ENCODE measurements at places on chromosomes 11 and 22.

DNA sequence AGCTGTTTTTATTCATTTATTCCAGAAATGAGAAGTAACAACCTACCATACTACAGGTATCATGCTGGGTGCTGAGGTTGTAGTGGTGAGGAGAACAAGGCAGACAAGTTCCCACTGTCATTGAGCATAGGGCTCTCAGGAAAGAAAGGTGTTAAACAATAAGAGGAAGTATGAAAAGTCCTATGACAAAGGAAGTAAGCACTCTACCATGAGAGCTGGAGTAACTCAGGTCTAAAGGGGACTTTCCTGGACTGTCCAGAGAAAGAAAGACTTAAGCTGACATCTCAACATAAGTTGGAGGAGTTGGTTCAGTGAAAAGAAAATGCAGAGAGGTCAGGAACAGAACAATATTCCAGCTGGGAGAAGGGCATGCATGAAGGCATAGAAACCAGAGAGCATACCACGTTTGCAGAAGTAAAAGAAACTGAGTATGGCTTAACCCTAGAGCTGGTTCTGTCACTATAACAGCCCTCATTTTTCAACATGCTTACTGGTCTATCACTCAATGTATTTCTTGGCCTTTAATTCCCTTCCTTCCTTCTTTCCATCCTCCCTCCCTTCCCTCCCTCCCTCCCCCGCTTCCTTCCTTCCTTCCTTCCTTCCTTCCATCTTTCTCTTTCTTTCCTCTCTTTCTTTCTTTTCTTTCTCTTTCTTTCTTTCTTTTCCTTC is 137.8 kb upstream of the BDNF start:
- DNase-seq, result no peak

DNA sequence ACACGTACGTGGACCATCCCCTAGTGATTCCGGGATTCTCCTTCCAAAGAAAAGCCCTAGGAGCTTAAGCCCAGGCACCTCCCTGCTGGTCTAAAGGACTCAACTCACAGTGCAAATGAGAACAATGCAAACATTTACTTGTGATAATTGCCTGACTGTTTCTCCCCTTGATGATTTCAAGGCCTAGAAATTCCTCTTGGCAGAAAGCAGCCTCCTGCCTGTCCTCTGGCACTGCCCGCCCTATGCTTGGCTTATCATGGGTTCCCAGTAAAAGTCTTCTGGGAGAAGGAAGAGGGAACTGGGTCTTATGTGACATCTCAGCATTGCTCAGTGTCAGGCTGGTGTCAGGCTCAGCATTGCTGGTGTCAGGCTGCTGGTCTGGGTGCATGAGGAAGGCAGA is 351.8 kb downstream of the SHANK2 start:
- DNase-seq, result no peak

DNA sequence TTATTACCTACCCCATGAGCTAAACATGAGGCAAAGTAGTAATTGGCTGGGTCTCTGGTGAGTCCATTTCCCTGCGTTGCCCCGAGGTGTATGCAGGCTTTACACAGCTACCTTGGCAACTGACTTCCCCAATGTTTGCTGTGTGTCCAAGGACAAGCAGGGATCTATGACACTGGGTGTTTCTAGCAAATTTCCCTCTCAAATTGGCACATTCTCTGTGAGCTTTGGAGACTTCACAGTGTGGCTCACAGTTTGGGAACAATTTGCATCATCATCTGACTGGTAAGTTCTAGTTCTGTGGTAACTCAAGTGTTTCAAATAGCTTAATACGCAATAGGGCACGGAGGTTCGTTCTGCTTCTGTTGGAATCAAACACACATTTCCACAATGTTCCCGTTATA is 12.5 kb downstream of the NNMT start:
- DNase-seq, result no peak

- no peak for DNase-seq
Observed at GRCh38 chr11:121497176-121497998, 44.6 kb upstream of the SORL1-AS1 start.

DNA sequence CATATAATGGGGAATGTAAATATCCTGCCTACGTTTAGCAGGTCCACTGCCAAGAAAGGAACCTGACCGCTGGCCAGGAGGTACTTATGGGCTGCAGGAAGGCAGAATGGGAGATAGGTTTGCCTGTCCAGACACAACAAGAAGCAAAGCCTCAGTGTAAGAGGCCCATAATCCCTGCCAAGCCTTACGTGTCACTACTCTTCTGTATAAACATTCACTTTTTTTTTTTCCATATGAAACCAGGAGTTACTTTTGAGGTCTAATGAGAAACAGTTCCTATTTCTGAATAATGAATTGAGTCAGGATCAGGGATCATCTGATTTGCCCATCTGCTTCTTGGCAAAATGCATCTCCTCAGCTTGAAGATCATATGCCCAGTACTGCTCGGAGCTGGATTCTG is 230.2 kb downstream of the NTM start:
- DNase-seq, result no peak

DNA sequence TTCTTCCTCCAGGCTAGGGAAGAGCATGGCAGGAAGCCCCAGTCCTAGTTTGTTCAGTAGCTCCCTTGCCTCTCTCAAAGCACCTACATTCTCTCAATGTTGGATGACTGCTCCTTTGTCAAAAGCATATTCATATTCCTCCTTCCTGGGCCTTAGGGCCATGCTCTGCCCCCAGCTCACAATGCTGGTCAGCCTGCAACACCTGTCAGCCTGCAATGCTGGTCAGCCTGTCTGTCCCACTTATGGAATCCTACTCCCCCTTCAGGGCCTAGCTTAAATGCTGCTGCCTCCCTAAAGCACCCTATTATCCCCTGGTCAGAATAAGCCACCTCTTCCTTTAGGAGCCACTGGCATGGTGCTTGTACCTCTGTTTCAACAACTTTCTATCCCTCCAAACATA is 45.2 kb downstream of the SERGEF start:
- DNase-seq, result no peak
